Right kidney (tissue), 9 donors: ENCODE measurements at places on chromosomes 6 and 20.
A peak's percentile ranks its signal among the peaks of the same experiment; 100 is the strongest.

- no peak for DNase-seq
Observed at GRCh38 chr6:126266664-126267063, 73.3 kb upstream of the CENPW start.

DNA sequence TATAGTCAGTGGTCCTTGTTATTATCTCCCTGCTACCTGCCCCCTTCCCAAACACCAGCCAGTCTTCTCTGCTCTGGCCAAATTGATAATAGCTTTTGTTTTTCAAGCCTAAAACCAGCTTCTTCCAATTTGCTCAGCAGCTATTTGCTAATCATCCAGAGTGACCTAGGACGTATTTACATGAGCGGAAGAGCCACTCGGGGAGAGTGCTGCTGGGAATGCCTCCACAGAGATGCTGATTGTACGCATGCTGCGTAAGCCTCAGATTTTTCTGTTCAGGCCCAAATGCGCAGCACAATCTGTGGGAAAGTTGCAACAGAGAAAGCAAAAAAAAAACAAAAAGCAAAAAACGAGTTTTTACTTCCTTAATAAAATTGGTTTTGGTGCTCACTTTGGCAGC is 24.4 kb upstream of the ID1 start:
- no peak for DNase-seq

GRCh38 chr20:48075591-48076174 is 290.4 kb upstream of the SULF2 start:
- no peak for DNase-seq

- DNase-seq = no peak
Observed at GRCh38 chr6:161211380-161212035, 62.4 kb downstream of the AGPAT4 start.

DNA sequence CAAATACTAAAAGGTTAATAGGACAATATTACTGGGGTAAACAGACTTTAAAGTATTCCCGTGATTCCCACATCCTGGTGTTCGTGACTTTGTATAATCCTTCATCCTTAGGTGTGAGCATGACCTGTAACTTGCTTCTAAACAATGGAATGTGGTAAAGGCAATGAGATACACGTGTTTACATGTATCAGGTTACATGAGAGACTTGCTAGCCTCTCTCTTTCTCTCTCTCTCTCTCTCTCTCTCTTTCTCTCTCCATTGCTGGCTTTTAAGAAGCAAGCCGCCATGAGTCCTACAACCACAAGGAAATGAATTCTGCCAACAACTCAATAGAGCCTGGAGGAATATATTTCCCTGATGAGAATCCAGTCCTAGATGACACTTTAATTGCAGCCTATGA is 83.9 kb upstream of the LGSN start:
- no peak for DNase-seq

GRCh38 chr6:111866857-111867256 is 6.4 kb downstream of the FYN start:
- no peak for DNase-seq

- DNase-seq = no peak
Observed at GRCh38 chr6:10621847-10622246, 72.6 kb downstream of the C6orf52 start.

DNA sequence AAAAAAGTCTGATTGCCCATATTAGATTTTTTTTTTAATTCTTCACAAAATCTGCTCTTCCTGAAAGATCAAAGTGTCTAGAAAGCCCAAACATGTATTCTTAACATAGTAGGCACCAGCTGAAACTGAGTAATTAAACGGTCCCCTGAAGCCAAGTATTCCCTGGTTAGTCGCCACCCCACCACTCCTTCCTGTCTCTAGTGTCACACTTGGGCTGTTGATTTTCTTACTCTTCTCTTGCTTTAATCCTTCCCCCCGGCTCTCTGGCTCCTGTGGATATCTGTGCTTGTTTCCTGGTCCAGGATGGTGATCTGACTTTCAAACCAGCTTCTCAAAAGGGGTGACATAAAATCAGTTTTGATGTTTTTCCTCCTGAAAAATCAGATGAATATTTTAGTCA is 162.9 kb downstream of the QKI start:
- DNase-seq = no peak

DNA sequence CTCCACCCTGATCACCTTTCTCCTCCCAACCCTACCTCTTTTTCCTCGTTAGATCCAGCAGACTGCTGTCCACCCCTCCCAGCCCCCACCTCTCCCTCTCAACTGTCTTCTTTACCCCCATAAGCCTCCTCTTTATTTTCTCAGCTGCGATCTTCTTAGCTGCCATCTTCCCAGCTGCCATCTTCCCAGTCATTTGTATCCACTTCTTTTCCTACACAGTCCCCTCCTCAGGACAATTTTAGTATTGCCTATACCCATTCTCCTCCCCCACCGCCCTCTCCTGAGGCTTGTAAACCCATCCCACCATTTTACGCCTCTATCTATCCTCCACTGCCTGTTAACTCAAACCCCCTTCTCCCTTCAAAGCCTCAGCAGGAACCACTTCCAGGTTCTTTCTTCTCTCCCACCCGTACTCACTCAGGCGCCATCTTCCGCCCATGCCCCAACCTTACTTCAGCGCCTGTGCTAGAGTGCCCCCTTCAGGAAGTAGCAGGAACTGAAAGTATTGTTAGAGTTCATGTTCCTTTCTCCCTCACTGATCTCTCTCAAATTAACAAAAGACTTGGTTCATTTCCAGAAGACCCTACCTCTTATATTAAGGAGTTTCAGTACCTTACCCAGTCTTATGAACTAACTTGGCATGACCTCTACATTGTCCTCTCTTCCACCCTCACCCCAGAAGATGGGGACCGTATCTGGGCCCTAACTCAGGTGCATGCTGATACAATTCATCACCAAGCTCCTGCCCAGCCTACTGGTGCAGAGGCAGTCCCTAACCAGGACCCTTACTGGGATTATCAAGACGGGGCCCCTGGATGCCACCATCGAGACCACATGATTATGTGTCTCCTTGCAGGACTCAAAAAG is 236.0 kb downstream of the ADGRG6 start:
- DNase-seq = no peak

- DNase-seq = no peak
Observed at GRCh38 chr6:100693249-100693927, 187.7 kb downstream of the ASCC3 start.

DNA sequence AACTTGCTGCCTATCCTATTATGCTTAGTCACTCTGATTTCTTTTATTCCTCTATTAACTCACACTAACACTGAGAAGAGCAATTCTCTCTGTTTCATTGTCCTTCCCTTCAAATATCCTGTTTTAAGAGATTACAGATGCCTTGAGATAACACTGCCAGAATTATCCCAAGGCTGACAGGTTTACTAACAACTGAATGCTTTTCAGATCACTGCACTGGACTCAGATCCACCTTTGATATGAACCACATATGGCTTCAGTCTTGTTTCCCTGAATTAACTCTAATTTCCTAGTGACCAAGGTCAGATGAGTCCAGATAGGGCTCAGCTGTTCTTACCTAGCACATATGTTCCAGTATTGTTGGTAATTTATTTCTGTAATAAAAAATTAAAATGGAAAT is 633.1 kb downstream of the GRIK2 start:
- DNase-seq = no peak

DNA sequence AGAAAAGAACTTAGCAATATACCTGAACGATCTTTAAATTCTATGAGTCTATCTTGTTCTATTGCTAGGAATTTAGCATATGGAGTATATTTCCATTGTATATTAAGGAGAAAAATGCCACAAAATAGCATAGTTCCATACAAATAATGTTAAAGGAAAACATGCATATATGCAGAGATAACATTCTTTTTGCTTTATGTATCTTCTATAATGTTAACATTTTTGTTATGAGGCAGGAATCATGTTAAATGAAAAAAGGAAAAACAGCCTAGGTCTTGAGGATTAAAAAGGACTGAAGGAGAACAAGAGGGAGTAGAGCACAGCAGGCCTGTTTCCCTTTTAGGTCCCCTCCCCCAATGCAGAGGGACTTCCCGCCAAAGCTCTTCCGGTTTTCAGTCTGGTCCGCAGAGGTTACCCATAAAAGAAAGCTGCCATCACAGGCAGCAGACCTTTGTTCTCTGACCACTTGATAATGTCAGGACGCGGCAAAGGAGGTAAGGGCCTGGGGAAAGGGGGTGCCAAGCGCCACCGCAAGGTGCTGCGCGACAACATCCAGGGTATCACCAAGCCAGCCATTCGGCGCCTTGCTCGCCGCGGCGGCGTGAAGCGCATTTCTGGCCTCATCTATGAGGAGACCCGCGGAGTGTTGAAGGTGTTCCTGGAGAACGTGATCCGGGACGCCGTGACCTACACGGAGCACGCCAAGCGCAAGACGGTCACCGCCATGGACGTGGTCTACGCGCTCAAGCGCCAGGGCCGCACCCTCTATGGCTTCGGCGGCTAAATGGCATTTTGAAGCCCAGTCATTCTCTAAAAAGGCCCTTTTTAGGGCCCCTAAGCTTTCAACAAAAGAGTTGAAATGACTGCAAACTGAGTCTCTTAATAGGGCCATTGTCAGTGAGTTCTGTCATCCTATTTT is 108.4 kb upstream of the PRSS16 start:
- DNase-seq = peak; percentile 90

DNA sequence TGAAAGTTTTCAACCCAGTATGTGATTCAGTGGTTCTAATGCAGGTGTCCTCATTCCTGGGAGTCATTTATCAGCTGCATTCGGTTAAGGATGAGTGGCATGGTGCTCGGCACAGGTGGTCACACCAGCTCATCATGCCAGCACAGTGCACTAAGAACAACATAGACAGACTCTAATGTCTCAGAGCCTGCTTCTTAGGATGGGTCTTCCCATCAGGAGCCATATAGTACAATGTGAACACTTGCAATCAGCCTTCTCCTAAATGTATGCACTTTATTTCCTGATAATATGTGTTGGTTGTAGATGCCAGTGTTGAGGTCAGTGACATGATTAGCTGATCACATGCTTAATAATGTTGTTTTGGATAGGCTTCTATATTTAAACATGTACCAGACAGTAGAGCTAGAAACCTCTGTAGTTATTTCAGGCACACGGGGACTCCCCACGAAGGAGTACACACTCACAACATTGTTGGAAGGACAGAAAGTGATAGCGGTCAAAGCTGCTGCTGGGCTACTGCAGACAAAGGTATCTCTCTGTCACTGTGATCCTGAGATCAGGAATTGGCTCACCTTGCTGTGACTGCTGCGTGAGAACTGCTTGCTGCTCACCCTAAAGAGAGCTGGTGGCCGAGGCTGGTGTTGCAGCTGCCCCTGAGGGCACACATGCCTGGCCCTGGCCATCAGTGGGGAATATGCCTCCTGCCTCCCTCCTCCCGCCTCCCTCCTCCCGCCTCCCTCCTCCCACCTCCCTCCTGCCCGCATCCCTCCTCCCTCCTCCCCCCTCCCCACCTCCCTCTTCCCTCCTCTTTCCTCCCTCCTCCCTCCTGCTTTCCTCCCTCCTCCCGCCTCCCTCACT is 195.4 kb downstream of the SMOC2 start:
- DNase-seq = no peak

GRCh38 chr6:36025260-36025931 is 955 bp upstream of the SLC26A8 start:
- DNase-seq = no peak

DNA sequence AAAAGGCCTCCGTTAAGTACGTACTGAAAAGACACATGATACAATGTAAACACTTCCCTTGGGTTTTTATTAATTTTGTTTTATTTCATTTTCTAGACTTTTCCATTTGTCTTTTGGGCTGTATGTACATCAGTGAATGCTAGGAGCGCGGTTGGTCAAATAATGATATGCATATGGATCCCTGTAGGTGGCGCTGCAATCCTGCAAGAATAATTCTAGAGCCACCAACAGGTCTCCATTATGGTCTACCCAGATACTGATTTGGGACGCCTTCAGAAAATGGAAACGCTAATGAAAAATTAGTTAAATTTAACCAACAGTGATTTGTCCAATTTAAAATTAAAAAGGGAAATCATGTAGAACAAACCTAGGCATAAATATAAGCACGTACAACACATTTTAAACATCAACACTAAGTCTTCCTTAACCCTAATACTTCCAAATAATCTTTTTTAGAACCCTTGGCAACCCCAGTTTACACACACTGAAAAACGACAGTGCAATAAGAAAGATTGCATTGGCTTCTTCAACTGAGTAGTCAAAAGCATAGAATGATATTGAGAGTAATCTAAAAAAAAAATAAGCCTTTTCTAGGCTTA is 433.5 kb downstream of the RFPL4B start:
- DNase-seq = peak; percentile 45
